HS-5 (cell line): ENCODE measurements at places on chromosomes 11 and 22.

- no peak for DNase-seq
These were observed 2.7 kb upstream of the TSGA10IP start for GRCh38 chr11:65942531-65942930.

GRCh38 chr11:70317581-70318305 lies 47.3 kb downstream of the PPFIA1 start:
- DNase-seq: no peak

GRCh38 chr11:71055925-71056324 lies 196.5 kb downstream of the SHANK2 start:
- no peak for DNase-seq

GRCh38 chr11:133892126-133892525 lies 46.8 kb upstream of the SPATA19 start:
- DNase-seq: no peak

GRCh38 chr22:40289991-40290459 lies 56.3 kb upstream of the ADSL start:
- DNase-seq: no peak

DNA sequence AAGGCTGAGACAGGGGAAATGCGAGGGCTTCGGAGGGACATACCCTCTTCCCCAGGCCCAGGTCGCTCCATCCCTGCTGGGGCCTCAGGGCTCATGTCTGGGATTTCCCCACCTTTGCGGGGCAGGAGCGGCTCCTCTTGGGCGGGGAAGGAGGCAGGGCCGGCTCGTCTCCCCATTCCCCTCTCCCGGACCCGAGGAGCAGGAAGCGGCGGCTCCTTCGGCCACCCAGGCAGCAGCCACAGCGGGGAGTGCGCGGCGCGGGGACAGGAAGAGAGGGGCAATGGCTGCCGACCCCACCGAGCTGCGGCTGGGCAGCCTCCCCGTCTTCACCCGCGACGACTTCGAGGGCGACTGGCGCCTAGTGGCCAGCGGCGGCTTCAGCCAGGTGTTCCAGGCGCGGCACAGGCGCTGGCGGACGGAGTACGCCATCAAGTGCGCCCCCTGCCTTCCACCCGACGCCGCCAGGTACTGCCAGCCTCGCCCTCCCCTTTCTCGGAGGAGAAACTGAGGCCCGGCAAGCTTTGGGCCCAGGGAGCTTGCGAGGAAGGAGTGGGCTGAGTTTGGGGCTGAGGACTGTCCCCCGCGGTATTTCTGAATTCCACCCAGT lies at the start of gene ANKK1:
Gene ANKK1 (plus strand): TSS at position 175 of the 607 bp plus-strand sequence. CDS start 106 bp downstream, at position 281.
- DNase-seq: no peak

- DNase-seq: no peak
These were observed 45.0 kb downstream of the BCR start for GRCh38 chr22:23225337-23225723.

DNA sequence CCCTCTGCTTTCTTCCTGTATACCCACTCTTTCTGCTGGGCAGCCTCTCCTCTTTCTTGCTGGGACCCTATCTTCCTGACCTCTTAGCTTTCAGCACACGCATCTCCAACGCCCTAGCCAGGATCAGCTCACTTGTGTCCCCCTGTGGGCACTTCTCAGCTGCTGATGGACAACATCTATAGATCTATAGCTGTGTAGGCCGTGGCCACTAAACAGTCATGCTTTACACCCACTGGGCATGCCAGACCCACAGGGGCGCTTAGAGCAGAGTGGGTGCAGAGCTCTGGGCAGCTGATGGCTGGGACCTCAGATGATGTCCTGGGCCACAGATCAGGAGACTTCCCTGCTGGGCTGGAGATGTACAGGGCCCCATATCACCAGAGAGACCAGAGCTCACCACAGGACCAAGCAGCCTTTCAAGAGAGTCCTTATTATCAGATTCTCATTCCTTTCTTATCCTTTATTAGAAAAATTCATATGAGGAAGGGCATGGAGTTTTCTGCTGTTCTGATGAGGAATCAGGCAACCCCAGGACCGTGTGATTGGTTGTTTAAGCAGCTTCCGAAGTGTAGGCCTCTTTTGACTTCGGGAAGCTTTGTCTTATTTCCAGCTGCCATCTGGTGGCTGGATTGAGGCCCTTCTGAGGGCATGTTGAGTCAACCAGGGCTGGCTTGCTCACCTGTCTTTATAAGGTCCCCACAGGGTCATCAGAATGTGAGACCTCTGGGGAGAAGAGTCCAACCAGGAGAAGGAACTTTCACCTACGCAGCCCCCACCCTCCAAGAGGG lies 60.5 kb downstream of the OSBP2 start:
- DNase-seq: peak; percentile 42
